ENCODE measurements at places on chromosomes 3 and 15.

GRCh38 chr3:172647823-172648222 lies 63.0 kb downstream of the NCEH1 start:
- DNase-seq = no peak

- no peak for DNase-seq
Measured at GRCh38 chr3:42519568-42519962, 17.1 kb downstream of the VIPR1 start.

DNA sequence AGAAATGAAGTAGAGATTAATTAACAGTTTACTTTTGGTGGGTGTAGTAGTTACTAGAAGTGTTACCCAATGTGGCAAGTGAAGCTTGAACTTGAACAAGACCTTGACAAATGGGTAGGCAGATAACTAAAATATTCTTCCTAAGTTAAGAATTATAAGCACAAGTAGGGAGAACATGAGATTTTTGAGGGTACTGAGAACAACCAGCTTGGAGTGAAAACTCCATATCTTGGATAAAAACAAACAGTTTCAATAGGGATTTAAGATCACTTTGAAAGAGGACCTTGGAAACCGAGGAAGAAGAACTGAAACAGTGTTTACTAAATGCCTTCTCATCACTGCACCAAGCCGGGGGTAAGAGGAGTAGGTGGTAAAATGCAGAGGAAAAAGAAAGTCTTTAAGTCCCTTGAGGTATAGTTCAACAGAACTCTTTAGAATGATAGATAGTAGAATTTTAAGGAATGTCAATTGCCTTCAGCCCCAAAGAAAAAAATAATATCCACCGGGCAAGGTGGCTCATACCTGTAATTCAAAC lies 496.7 kb downstream of the NAALADL2 start:
- DNase-seq = no peak

DNA sequence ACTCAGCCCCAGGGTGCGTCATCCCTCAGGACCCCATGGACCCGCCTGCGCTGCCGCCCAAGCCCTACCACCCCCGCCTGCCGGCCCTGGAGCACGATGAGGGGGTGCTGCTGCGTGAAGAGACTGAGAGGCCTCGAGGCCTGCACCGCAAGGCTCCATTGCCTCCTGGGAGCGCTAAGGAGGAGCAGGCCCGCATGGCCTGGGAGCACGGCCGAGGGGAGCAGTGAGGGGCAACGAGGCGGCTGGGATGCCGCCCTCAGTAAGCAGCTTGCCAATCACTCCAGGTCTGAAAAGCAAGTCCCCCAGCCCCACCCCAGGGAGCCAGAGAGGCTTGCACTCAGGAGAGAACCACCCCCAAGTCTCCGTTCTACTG lies 3.8 kb upstream of the MANF start:
- DNase-seq = no peak

GRCh38 chr15:80710635-80711554 lies 15.8 kb downstream of the ABHD17C start:
- DNase-seq = no peak

DNA sequence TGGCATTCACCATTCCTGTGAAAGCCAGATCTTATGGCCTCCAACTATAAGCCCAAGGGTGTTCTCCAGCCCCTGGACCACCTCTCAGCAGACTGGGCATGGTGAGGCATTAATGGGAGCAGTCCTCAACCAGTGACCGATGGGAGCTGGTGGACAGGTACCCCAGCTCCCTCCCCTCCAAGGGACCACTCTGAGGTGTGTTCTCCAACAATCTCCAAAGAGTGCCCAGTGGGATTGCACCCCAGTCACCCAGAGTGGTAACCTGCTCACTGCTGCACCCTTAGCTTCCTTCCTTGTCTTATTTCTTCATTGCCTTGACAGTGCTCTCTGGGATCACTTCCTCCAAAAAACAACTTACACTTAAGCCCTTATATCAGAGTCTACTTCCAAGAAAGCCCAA lies 8.2 kb upstream of the ITGA11 start:
- no peak for DNase-seq

Measured in spleen (tissue), 13 donors.